Stimulated activated CD4-positive, alpha-beta T cell treated with anti-CD3 and anti-CD28 coated beads, Interleukin-12 subunit alpha, Interleukin-12 subunit beta, amount 100 ng/mL, for 24 hours (primary cell): ENCODE measurements at places on chromosomes 6 and 20.

- no peak for DNase-seq
Measured at GRCh38 chr6:30687659-30688431, 1.4 kb upstream of the PPP1R18 start.

- peak; percentile 13 for DNase-seq
Measured at GRCh38 chr20:38304845-38305447, 990 bp downstream of the BPI start.

DNA sequence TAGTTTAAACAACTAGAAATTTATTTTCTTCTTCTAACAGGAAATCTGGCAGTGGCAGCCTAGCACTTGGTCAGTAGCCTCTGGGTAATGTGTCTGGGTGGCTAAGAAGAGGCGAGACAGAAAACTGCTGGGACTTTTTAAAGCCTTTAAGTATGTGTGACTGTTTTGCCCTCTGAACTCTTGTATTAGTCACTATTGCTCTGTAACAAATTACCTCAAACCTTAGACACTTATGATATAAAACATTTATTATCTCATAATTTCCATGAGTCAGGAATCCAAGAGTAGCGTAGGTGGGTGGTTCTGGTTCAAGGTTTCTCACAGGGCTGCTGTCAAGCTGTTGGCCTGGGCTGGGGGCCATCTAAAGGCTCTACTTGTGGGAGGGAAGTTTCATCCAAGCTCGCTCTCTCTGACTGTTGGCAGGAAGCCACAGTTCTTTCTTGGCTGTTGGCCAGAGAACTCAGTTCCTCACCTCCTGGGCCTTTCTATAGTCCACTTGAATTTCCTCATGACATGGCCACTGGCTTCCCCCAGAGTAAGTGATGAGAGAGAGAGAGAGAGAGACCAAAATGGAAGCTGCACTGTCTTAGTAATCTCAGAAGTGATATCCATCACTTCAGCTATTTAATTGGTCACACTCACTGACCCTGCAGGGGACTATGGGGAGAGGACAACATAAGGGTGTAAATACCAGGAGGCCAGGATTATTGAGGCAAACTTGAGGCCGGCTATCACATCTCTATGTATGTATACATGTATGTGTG lies 17.4 kb upstream of the TBC1D22B start:
- DNase-seq: peak; percentile 83

- DNase-seq: no peak
Measured at GRCh38 chr6:115932481-115932880, 128.2 kb downstream of the FRK start.

DNA sequence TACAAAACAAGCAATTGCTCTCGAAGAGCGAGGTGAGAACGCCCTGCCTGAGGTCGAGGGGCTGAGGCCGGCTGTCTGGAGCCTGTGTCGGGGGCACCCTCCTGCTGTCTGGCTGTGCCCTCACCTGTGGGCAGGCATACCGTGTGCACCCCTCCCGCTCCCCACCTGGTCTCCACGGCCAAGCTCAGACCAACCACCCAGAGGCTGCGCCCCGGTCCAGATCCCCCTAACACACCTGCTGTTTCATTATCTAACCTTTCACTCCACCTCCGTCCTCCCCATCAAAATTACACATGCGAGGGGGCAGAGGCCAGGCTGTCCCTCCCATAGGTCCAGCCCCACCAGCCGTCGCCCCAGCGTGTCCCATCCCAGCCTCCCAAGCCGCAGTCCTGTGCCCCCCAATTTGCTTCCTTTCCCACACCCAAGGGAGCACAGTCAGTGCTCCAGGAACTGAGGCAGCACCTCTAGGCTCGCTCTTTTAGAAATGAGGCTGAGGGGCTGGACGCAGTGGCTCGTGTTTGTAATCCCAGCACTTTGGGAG lies 35.2 kb downstream of the NTSR1 start:
- no peak for DNase-seq

DNA sequence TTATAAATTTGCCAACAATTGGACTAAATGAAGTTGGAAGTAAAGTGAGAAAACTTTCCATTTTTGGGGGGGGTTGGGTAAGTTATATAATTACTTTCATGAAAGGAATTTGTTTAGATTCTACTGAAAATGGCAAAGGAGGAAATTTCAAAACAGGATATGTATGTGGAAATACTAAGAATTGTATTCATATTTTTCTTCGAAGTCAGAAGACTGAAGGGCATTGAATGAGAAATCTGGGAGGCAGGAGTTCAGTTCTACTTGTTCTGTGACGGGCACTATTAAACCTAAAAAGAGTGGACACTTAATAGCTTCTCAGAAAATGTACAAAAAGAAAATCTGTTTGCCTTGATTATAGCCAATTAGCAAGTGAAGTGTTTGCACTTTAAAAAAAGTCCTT lies 114.7 kb downstream of the PRIM2 start:
- DNase-seq: no peak

DNA sequence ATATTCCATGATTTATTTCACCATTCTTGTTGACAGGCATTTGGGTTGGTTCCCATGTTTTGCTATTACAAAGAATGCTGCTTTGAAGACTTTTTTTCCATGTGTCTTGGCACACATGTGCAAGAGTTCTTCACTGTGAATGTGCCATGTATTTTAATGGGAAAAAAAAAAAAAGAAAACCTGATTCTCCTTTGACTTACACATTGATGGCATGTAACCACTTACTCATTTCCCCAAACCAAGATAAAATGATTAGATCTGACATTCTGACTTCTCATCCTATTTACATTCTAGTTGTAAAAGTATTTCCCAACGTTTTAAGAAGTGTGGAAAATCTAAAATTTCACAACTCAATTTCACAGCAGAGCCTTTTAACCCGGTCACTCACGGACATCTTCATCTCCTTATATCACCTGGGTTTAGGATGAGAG lies 4.4 kb downstream of the CAP2 start:
- DNase-seq: no peak

GRCh38 chr20:4457566-4458543 lies 263.9 kb upstream of the PRND start:
- no peak for DNase-seq

DNA sequence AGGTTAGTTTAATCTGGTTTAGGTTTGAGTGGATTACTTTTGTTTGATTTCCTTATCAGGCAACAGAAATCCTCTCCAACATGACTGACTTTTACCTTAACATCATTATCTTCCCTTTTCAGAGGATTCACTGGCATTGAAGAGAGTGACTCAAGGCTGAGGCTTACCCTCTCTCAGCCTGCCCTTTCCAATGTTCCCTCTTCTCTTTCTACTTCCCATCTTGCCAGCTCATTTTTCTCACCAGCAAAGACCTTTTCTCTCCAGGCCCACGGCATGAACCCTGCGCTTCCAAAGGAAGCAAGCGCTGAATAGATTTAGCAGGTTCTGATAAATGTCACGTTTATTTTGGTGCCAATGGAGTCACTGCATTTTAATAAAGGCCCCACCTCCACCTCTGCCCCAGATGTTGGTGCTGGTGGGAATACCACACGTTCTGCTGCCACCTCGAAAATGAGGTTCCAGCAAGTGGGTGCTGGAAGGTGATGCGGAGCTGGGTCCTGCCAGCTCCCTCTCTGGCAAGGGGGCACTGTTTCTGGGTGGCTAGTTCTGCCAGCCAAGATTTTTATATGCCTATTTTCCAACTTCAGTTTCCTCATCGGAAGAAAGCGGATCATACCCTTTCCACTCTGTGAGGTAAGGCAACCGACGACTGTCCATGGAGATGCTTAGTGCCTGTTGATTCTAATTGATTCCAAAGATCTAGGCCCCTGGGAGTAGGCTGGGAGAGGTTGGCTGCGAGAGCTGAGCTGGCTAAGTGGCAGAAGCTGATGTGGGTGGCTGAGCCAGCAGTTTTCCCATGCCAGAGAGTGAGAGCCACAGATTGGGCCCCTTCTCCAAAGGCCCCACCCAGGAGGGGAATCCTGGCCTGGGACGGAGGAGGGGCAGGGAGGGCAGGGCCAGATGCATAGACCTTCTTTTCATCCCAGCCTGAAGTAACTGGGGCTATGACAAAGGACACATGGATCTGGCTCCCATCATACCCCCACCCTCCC lies 87.7 kb upstream of the MAFB start:
- DNase-seq: no peak

DNA sequence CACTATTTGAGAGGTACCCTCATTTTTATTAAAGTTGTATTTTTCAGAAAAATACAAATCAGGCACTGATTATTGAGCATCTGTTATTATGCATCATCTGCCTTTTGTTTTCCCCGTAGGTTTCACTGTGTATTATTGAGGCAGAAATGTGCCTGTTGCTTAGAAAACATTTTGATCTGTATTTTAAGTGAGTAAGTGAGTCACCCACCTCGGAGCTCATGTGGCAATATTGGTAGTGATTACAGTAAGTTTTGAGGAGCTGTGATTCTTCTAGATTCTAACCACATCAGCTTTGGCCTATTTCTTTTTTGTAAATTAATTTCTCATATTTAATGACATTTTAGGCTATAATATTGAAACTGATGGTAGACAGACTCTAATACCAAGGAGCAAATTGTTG lies 59.6 kb upstream of the LAMP5 start:
- no peak for DNase-seq
